ENCODE measurements at places on chromosomes 2 and 18. TPM values are rescaled to one million over a fixed set of nuclear protein-coding genes. Genes with fewer than 3 reads are reported as not detected.
A peak's percentile ranks its signal among the peaks of the same experiment; 100 is the strongest.

The AQP12B gene
- not detected for total RNA-seq

The TBR1 gene
- 0.33 TPM for total RNA-seq

The CTLA4 gene
- 1.8 TPM for total RNA-seq

GRCh38 chr2:61538920-61539520 is 864 bp upstream of the XPO1 start:
- peak; percentile 29 for DNase-seq

DNA sequence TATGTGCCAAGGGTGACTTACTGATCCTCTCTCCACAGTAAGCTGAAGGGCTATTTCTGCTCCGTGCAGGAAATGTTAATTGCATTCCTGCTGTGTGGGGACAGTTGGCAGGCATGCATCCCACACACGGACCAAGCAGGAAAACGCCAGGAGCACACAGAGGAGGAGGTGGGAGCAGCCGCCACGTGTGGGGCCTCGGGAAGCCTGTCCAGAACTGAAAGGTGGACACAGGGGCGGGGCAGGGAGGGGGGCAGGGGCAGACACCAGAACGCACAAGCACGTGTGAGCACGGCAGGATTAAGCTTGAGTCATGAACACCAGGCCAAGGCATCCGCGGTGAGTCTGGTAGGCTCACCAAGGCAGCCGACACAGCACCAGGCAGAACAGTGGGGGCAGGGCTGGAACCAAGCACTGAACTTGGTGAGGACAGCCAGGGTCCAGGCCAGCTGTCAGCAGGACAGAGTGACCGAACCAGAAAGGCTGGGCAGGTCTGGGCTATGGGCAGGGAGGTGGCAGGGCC is 177.1 kb downstream of the EIPR1 start:
- no peak for DNase-seq

Data from breast epithelium (tissue), 4 donors.